ENCODE measurements at places on chromosomes 2 and 18.
A peak's percentile ranks its signal among the peaks of the same experiment; 100 is the strongest.

- DNase-seq: no peak
These were observed 29.4 kb upstream of the RTTN start for GRCh38 chr18:70234667-70235459.

DNA sequence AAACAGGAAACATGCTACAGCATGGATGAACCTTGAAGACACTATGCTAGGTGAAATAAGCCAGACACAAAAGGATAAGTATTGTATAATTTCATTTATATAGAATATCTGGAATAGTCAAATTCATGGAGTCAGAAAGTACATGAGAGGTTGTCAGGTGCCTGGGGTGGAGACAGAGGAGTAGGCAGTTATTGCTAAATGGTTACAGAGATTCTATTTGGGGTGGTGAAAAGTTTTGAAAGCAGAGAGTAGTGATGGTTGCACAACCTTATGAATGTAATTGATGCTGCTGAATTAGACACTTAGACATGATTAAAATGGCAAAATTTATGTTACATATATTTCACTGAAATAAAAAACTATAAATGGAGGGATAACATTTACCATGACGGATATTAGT lies 197.4 kb downstream of the VAPA start:
- no peak for DNase-seq

DNA sequence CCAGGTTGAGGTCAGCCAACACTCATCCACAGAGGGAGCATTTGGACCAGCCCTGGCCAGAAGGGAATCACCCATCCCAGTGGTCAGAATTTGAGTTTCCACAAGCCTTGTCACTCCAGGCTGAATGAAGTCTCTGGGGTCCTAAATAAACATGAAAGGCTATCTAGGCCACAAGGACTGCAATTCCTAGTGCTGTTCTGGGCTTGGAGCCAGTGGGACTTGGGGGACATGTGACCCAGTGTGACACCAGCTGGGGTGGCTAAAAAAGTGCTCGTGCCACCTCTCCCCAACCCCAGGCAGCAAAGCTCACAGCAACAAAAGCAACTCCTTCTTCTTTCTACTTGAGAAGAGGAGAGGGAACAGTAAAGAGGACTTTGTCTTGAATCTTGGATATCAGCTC lies 91.7 kb downstream of the MDH1 start:
- DNase-seq: no peak

- no peak for DNase-seq
These were observed 260.7 kb upstream of the KLHL29 start for GRCh38 chr2:23124214-23124750.

DNA sequence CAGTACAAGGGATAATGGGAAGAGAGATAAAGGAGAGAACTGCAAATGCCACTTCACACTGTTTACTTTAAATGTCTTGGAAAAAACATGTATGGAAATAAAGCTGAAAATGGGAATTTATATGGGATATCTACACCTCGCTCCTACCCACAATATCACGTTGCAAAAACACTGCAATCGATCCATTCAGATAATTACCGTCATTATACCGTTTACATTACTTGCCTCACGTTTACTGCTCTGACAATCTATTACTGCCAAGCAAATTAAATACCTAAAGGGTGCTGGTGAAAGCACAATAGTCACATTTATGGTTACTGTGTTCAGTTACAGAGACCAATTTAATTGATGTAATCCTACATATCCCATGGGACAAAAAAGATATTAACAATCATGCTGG lies 214.7 kb upstream of the LYPD1 start:
- DNase-seq: no peak

DNA sequence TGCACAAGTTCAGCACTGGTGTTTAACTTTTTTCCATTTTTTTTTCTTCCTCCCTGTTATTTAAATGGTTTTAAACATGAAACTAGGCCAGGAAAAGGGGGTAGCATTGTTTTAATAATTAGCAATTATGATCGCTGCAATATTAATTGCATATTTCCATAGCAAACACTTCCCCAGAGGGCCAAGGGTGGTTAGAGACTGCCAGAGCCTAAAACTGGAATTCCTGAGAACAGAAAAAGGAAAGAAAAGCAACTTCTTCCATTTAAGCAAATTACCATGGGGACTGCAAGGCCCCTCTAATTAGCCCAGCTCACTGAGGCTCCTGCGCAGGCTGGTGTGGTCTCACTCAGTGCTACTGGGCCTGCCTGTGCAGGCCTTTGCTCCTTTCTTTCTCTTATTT lies 201.5 kb downstream of the SMAD2 start:
- DNase-seq: no peak

DNA sequence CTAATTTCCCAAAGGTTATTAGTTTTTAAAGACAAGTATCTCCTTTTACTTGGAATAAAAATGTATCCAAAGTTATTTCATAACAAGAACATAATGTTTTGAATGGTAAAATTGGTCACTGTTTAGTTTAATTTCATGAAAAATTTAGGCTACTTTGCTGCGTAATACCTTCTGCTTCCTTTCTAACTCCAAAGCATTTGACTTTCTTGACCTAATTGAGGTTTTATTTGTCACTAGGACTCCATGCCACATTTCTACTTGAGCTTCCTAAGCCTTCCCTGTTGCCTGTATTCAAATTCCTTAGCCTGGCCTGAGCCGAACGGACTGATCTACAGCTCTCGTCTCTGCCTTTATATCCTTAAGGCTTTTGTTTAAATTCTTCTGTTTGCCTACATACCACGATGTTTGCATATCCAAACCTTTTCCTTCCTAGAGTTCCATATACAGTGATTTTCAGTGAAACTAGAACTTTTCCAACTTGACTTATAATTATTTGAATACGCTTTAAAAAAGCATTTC lies 25.1 kb downstream of the ARMC9 start:
- DNase-seq: no peak

DNA sequence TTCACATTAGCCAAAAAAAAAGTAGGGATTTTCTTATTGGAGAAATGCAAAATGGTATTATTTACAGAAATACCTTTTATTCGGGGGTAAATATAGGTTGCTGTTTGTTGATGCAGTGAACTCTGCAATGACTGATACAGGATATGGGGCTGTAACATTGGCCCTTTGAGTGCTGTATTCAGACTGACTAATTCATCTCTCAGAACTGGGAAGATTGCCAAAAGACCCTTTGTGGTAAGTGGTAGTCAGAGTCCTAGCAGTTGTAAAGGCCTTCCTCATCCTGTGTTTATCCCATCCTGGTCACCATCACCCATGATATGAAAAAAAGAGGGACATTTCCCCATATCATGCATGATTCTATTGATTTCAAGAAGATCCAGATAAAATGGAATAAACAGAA lies 14.0 kb upstream of the DCC start:
- peak; percentile 11 for DNase-seq

DNA sequence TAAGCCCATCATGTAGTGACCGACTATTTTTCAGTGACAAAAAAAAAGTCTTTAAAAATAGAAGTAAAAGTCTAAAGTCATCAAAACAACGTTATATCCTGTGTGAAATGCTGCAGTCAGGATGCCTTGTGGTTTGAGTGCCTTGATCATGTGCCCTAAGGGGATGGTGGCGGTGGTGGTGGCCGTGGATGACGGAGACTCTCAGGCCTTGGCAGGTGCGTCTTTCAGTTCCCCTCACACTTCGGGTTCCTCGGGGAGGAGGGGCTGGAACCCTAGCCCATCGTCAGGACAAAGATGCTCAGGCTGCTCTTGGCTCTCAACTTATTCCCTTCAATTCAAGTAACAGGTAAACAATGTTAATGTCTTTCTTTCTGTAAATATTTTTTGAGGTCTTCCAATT lies at the start of gene CD28:
Gene CD28 (plus strand): TSS at position 237 of the 400 bp plus-strand sequence. CDS start 58 bp downstream, at position 295.
- DNase-seq: no peak

GRCh38 chr2:54632733-54633692 lies 90.4 kb upstream of the EML6 start:
- no peak for DNase-seq

Measured in NCI-H345 (cell line).